Left lobe of liver (tissue), 2 donors: ENCODE measurements at places on chromosomes 1 and 21. TPM values are rescaled to one million over a fixed set of nuclear protein-coding genes. Genes with fewer than 3 reads are reported as not detected.

Gene CD1B
- not detected for total RNA-seq

Gene KRTAP19-1
- total RNA-seq: not detected

Gene VANGL2
- 0.20 TPM for total RNA-seq

Gene KCND3
- total RNA-seq: 24.7 TPM

- DNase-seq: no peak
Observed at GRCh38 chr1:189429610-189430009, 1048.1 kb downstream of the BRINP3 start.

DNA sequence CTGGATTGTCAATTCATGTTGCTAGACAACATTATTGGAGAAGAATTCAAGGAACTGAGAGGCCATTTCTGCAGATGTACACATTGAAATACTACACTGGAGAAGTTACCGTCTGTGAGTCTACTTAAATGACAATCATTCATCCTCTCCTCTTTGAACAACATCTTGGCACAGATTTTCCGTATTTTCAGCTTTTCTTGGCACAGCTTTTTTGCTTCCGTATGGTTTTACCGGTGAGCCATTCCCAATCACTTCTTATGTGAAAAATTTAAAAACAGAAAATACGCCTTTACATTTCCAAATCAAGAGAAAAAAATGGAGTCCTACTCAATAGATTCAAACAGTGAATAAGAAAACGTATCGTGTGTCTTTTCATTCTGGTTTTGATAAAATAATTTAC is 1493.7 kb downstream of the AMY1C start:
- no peak for DNase-seq

DNA sequence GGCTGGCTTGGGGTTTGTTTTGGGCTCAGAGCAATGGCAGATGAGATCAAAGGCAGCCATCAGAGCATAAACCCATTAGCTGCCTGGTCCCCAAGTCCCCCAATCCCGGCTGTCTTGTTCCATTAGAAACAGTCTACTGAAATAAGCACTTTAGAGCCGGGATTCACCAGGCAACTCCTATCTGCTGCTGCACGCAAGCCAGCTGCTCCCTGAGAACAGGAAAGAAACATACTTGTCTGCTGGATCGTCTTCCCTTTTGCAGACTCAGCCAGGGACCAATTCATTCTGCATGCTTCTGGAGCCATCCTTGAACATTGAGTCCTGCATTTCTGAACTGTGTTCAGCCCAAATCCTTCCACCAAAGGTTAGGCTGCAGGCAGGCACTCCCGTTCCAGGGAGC is 21.8 kb downstream of the RXRG start:
- DNase-seq: no peak

DNA sequence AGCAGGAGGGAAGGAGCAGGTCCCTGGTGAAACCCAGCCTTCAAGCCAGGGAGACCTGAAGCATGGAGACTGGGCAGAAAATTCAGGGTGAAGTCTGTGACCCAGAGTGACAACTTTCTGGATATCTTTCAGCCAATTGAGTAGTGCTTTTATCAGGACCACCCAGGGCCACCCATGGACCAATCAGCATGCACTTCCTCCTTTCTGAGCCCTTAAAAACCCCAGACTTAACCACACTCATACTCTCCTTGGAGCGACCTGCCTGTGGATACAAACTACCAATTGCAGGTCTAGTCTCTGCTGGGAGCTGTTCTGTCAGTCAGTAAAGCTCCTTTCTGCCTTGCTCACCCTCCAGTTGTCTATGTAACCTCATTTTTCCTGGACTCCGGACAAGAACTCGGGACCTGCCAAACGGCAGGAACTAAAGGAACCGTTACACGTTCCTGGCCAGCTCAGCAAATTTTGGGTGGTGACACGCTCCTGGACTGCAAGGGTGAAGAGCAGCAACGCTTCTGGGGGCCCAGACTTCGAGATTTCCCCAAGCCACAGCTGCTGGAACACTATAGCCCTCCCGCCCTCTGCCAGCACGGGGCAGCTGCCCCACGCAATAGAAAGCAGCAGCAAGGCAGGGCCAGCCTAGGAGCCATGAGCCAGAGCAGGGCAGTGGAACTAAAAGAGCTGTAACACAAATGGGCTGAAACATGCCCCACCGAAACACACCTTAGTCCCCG is 1183.4 kb downstream of the AMY1C start:
- no peak for DNase-seq

DNA sequence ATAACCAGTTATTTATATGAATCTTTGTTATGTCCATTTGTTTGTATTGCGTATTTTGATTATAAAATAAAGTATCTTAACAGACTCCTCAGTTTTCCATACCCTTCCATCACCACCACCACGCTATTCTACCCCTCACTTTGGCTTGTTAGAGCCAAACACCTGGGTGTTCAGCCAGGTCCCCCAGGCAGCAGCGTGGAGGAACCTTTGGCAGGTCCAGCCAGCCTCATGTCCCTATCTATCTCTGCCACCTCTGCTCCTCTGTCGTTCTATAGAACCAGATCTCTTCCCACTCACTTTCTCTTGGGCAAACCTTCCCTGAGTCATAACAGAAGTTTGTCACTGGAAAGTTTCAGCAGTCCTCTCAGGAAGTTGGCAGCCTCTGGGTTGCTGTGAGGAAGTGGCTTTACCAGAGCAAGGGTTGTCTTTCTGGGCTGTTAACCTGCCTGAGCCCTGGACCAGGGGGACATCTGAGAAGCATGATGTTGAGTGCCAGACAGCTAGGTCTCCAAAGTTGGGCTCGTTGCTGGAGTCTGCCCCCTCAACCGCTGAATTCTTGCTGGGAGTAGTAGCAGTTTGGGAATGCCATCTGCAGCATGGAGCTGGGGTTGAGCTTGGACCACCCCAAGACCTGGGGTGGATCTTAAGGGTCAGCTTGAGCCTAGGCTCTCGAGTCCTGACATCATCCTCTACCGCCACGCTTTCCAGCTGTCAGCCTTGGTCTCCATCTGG is 996 bp upstream of the SH3BGRL3 start:
- no peak for DNase-seq

DNA sequence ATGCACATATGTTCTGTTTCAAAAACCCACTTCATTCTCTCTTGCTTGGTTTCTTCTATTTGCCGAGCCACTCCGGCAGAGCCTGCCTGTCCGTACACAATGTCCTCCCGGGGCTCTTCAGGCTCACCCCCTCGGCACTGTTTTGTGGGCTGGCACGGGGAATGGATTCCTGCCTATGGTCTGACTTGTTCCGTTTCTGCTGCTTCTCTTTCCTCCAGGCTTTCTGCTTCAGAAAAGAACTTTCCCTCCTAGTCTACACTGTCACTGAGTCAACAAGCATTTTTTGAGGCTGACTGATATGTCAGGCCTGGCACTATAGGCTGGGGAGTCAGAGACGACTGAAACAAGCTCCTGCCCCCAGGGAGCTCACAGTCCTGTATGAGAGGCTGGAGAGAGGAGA is 28.4 kb upstream of the SARS1 start:
- no peak for DNase-seq

DNA sequence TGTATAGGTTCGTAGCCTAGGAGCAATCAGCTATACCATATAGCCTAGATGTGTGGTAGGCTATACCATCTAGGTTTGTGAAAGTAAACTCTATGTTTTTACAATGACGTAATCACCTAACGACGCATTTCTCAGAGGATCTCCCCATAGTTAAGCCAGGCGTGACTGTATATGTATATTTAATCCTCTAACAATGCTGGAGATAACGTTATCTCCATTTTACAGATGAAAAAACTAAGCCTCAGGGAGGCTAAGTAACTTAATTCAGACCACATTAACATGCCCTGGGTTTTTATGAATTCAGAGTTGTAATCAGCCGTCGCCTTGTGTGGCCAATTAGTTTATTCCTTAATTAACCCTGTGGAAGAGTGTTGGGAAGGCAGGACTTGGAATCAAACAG is 107.7 kb upstream of the PLXNA2 start:
- no peak for DNase-seq

GRCh38 chr1:215661033-215661432 is 93.9 kb downstream of the KCTD3 start:
- no peak for DNase-seq

- no peak for DNase-seq
Observed at GRCh38 chr1:230273141-230273710, 152.9 kb downstream of the PGBD5 start.

DNA sequence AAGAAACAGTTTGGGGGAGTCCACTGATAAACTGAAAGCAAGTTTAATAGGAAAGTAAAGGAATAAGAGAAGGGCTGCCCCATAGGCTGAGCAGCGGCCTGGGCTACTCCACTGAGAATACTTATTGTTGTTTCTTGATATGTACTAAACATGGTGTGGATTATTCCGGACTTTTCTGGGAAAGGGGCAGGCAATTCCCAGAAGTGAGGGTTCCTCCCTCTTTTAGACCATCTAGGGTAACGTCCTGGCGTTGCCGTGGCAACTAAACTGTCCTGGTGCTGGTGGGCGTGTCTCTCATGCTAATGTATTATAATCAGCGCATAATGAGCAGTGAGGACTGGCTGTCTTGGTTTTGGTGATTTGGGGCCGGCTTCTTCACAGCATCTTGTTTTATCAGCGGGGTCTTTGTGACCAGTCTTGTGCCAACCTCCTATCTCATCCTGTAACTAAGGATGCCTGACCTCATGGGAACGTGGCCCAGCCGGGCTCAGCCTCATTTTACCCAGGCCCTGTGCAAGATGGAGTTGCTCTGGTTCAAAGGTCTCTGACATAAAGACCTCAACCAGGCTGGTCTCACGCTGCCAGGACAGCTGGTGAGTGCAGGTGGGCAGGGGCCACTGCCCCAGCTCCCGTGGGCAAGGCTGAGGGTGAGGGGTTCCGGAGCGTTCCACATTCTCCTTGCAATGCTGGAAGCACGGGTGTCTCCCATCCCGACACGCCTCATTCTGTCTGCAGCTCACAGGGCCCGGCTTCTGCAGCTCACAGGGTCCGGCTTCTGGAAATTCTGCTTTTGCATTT is 19.6 kb upstream of the C1orf159 start:
- DNase-seq: no peak

DNA sequence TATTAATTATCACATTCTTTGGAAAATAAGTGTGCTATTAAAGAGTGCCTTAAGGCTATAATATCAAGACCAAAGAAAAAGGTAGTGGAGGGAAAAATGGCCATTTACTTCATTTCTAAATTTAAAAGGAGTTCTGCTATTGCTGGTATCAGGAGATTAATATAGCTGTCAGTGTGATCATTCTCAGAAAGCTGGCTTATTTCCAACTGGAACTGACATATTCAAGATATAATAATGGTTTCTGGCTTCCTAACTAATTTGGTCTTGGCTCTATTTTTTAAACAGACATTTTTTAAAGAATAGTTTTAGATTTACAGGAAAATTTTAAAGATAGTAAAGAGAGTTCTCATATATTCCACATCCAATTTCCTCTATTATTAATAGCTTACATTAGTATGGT is 42.0 kb downstream of the ZC3H11B start:
- DNase-seq: no peak

GRCh38 chr1:60213253-60213652 is 139.7 kb upstream of the C1orf87 start:
- DNase-seq: no peak

GRCh38 chr1:228139406-228139930 is 611 bp upstream of the GUK1 start:
- DNase-seq: no peak

DNA sequence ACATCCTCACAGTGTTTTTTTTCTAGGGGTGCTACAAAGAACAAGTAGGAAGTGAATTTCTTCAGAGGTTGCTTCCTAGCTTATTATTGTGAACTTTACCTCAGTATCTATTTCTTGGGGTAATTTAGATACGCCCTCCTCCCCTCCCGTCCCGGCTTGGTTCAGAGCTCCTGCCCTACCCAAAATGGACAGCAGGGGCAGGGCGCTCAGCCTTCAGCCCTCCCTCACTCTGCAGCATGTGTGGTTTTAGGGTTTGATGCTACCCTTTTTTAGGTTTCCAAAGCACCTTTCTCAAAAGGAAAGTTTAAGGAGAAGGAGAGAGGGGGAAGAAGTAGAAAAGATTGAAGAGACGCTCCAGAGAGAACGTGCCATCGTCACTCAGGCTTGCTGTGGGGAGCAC is 16.9 kb upstream of the POGK start:
- no peak for DNase-seq

DNA sequence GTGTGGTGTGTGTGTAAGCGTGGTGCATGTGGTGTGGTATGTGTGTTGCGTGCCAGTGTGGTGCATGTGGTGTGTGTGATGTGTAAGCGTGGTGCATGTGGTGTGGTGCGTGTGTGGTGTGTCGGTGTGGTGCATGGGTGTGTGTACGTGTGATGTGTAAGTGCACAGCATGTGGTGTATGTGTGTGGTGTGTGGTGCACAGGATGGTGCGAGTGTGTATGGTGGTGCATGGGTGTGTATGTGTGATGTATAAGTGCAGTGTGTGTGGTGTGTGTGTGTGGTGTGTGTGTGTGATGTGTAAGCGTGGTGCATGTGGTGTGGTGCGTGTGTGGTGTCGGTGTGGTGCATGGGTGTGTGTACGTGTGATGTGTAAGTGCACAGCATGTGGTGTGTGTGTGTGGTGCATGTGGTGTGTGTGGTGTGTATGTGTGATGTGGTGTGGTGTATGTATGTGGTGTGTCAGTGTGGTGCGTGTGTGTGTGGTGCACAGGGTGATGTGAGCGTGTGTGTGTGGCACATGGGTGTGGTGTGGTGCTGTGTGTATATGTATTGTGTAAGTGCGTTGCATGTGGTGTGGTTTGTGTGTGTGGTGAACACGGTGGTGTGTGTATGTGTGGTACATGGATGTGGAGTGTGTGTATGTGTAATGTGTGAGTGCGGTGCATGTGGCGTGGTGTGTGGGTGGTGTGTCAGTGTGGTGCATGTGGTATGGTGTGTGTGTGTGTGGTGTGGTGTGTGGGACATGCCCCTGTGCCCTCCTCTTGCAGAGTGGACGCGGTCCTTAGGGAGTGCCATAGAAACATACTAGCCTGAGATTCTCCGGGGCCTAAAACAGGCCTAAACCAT is 1.1 kb upstream of the C2CD2 start:
- no peak for DNase-seq

DNA sequence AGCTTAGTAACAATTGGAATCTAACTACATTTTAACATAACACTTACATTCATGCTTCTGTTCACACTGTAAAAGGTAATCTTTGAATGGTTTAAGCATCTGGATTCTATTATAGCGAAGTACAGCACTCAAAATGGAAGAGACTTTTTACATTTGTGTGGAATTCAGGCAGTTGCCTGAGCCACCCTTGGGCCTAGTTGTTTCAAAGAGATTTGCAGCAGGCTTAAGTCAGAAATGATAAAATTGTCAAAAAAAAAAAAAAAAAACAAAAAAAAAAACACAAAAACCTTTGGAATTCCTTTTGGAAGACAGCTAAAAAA is 199.9 kb downstream of the LYPLAL1 start:
- no peak for DNase-seq

GRCh38 chr1:88916883-88917282 is 25.5 kb upstream of the GTF2B start:
- no peak for DNase-seq

DNA sequence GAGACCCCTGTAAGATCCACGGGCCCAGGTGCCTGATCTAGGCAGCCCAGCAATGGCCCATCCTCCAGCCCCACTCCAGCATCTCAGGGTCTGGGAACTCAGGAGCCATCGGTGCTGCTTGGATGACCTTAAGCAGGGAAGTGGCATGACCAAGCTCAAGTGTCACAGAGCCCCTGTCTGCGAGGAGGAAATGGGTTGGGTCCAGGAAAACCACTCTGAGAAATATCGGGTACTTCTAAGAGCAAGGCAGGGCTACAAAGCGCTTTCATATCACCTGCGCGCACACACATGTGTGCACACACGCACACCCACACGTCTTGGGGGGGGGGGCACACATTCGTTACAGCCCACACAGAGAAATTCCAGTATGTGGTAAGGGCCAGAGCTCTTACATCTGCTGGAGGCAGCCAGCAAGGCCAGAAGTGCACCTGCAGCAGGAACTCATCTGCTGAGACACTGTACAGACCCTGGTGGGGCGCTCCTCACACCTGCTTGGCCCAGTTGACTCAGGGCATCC is 32.6 kb upstream of the SPOCD1 start:
- DNase-seq: no peak

- no peak for DNase-seq
Observed at GRCh38 chr1:24379733-24380315, 33.8 kb downstream of the STPG1 start.
